ENCODE measurements at places on chromosomes 16 and 17.

DNA sequence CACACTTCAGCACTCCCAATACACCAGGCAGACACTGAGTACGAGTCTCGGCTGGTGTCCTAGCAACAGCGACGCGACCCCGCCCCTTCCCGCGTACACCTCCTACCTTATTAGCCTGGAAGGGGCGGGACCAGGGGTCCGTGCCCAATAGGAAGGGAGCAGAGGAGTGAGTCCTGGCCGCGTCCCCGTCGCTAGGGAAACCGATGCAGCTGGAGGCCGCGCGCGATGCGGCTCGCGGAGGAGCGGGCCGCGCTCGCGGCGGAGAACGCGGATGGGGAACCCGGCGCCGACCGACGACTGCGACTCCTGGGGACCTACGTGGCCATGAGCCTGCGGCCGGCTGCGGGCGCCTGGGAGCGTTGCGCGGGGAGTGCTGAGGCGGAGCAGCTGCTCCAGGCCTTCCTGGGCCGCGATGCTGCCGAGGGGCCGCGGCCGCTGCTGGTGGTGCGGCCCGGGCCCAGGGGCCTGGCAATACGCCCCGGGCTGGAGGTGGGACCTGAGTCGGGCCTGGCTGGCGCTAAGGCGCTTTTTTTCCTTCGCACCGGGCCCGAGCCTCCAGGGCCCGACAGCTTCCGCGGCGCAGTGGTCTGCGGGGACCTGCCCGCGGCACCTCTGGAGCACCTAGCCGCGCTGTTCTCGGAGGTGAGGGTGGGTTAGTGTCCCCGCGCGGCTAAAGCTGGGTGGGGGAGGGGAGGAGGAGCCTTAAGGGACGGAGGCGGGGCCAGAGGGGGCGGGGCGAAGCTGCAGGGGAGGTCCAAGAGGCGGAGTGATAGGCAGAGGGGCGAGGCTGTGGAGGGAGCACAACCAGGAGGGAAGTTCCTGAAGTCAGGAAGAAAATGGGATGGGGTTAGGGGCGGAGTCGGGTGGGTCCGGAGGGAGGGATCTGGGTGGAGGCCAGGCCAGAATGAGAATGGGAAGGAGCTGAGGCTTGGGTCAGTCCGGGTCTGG is at the start of gene DNAH9:
Gene DNAH9 (plus strand): TSS at position 197 of the 948 bp plus-strand sequence. CDS start 29 bp downstream, at position 226.
- no peak for DNase-seq

DNA sequence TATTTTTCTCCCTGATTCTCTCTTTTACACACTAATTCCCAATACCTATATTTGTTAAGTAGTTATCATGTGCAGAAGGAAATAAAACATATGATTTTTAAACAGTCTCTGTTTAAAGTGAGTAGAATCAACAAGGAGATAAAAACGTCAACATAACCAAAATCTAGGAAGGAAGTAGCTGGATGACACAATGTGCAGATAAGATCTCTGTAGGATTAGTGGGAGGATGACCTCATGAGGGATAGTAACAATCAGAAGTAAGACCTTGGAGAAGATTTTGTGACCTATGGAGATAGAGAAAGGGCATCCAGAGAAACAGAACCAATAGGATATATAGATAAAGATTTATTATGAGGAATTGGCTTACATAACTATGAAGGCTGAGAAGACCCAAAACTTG is 262.6 kb upstream of the CDH11 start:
- DNase-seq = peak; percentile 18

DNA sequence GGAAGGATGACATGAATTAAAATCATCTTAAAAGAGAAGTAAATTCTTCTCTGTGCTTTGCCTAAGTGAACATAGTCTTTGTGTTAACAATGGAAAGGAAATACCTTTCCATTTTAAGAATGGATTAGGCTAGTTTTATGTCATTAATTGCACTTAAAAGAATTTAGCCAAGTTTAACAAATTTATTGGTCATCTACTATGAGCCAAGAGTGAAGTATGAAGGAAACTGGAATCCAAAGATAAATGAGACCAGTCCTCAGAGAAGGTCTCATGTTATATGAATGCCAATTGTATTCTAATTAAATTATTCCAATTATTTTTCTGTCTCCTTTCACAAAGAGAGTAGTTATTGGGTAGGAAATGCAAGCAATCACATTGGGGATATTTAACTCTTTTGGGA is 741.3 kb upstream of the SOX9 start:
- DNase-seq = no peak

DNA sequence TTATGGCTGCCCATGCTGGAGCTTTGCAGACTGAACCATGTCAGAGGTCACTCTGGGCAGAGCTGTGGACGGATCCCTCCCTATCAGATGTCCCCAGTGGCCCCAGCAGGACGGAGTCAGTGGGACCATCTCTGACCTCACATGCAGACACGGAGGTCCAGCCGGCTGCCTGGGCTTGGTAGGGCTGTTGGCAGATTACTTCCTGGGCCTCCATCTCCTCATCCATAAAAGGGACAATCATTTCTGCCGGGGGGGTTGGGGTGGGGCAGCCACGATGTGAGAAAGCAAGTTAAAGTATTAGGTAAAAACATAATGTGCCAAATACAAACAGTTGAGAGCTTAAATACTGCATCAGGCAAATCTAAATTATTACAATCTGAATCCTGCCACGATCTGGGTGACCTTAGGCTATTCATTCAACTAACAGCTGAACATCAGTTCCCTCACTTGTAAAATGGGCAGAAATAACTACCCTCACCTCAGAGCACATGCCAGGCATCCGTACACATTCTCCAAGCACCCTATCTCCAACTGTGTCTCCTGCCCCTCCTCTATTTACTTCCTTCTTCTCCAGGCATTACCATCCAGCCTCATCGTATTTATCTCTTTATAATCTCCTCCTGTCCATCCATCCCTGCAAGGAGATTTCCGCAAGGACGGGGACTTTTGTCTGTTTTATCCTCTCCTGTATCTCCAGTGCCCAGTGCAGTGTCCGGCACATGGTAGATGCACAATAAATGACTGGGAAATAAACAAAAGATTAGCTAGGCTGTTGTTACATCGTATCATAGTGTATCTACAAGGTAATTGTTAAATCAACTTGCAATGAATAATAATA is 192.3 kb upstream of the FOXF1 start:
- no peak for DNase-seq

- DNase-seq = no peak
Measured at GRCh38 chr16:48011466-48011865, 144.3 kb downstream of the ABCC12 start.

GRCh38 chr16:48386559-48387312 is 1.5 kb upstream of the SIAH1 start:
- DNase-seq = no peak

- peak; percentile 68 for DNase-seq
Measured at GRCh38 chr17:17235212-17236174, 1.5 kb downstream of the FLCN start.

DNA sequence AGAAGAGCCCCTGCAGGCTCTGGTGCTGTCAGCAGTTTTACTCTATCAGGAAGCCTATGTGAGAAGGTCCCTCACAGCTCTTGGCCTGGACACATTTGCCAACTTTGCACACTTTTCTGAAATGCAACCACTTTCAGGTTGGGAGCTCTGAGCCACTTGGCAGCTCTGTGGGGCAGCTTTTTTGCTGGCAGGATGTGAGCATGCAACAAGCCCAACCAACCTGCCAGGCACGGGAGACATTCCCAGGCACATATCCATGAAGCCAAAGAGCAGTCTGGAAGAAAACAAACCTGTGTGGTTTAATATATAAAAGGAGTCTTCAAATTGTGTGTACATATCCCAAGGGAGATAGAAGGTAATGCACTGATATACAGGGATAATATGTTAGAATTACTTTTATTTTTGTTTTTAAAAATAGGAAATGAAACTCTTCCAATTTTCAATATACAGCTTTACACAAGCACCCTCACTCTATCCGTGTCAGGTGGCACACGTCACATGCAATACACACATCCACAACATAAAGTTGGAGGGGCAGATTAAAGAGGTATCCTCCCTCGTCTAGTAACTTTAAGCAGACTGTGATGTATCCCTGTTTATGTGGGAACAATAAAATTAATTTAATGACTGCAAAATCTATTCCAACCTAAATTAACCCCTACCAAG is 57.4 kb upstream of the COX10 start:
- no peak for DNase-seq

DNA sequence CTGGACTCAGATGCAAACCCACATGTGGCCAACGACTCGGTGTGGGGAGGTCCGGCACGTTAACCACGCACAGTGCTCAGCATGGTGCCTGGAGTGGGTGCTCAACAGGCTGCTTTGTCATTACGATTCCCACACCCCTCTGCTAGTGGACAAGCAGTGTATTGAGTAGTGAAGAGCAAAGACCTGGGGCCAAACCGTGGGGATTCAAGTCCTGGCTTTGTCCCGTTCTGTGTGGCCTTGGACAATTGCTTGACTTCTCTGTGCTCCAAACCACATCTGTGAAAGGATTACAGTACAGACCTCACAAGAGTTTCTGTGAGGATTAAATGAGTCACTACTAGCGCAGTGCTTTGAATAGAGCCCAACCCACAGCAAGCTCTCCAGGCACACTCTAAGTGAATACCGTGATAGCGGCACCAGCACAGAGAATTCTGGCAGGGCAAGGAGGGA is 33.8 kb downstream of the TRPV2 start:
- DNase-seq = no peak

- peak; percentile 58 for DNase-seq
Measured at GRCh38 chr16:72241930-72242329, 70.0 kb upstream of the PMFBP1 start.

DNA sequence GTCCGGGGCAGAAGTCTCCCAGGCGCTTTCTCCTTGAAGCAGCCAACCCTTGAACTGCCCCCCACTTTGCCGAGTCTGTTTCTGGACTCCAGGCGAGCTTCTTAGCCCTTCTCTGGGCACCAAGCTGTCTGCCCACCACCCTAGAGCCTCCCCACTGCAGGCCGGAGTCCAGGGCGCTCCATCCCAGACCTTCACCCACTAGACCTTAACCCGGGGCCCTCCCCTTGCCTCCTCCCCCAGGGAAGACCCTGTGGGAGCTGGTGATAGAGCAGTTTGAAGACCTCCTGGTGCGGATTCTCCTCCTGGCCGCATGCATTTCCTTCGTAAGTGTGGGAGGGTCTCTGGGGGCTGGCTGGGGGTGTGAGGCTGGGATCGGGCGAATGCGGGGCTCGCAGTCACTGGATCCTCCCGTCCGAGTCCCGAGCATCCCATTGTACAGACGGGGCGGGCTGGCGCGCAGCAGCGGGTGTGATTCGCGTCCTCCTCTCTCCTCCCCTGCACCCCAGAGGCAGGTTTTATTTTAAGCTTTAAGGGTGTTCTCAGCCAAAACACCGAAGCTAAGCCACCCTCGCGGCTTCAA is 1.1 kb downstream of the ATP2A1 start:
- DNase-seq = peak; percentile 14

GRCh38 chr17:7951143-7951792 is 19.3 kb downstream of the CNTROB start:
- no peak for DNase-seq

GRCh38 chr16:54326266-54326662 is 39.7 kb upstream of the IRX3 start:
- peak; percentile 84 for DNase-seq

DNA sequence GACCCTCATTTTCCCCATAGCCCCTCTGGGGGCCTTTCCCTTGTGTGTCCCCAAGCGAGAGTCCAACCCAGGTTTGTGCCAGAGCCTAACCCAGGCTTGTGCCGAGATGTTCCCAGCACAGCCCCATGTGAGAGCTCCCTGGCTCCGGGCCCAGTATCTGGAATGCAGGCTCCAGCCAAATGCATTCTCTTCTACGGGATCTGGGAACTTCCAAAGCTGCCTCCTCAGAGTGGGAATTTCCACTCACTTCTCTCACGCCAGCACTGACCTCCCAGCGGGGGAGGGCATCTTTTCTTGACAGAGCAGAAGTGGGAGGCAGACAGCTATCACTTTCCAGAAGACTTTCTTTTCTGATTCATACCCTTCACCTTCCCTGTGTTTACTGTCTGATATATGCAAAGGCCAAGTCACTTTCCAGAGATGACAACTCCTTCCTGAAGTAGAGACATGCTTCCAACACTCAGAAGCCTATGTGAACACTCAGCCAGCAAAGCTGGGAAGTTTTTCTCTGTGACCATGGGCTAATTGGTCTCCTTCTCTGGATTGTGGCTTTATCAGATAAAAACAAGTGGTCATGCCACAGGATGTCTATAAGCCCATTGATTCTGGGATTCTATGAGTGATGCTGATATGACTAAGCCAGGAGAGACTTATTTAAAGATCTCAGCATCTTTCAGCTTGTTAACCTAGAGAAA is 2.5 kb upstream of the CCL2 start:
- peak; percentile 81 for DNase-seq

DNA sequence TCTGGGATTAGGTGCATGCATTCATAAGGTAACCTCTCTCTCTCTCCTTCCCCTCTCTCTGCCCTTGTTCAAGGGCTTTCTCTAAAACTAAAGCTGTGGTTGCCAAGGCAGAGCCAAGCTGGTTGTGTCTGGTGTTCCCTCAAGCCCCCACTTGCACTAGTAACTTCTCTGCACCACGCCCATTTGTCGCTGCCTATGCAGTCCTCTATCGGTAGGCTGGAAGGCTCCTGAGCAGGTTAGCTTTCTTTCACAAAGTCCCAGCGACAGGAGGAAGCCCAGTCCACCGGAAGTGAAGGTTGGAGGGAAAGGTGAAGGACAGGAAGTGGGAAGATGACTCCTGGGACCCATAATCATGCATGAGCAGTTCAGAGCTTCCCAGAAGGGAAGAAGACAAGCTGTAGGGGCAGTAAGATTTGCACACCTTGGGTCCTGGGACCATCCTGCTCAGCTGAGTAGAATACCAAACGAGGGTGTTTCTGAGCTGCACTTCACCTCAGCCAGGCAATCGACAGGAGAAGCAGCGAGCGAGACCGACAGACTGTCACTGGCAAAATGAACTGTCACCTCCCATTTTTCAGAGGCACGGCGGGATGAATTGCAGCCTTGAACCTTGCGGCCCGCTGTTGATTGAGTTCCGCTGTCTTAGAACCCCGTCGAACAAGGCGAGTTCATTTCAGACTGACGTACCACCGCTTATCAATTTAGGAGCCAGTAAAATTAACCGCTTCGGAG is 14.7 kb upstream of the SKAP1 start:
- DNase-seq = peak; percentile 25

GRCh38 chr16:67393111-67393787 is at the start of gene TPPP3:
TSS of gene TPPP3 (minus strand) at chr16:67393498. CDS start at chr16:67391111, 2,387 bp downstream.
- no peak for DNase-seq

DNA sequence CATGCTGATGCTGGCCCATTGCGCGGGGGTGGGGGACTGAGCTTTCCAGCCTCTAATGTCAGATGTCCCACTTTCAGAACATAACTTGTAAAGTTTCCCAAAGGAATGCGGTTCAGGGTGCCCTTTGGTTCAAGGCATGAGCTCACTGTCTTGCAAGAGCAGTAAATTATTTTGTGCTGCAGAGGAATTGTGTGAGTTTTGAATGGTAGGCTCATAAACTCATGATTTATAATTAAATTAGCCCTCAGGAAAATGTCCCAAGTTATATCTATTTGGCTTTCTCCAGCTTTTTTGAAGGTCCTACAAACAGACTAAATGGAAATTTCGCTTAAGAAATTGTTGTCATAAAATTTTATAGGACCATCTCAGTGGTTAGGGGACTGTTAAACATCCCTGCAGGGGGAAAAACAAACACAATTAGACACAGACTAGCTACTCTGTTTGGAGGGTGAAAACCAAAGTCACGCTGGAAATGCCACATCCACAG is 321.8 kb downstream of the HS3ST3B1 start:
- DNase-seq = peak; percentile 16
